Stimulated activated naive CD4-positive, alpha-beta T cell treated with Interleukin-2 at 50 U/mL for 16 hours (primary cell): ENCODE measurements at places on chromosomes 16 and 17.

DNA sequence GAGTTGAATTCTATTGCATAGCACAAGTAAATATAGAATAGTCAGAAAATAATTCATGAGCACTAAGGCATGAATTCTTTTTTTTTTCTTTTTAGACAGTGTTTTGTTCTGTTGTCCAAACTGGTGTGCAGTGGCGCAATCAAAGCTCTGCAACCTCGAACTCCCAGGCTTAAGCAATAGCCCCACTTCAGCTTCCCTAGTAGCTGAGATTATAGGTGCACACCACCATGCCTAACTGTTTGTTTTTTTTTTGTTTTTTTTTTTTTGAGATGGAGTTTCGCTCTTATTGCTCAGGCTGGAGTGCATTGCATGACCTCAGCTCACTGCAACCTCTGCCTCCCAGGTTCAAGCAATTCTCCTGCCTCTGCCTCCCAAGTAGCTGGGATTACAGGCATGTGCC, 16.6 kb downstream of the TUBD1 start:
- DNase-seq: no peak

DNA sequence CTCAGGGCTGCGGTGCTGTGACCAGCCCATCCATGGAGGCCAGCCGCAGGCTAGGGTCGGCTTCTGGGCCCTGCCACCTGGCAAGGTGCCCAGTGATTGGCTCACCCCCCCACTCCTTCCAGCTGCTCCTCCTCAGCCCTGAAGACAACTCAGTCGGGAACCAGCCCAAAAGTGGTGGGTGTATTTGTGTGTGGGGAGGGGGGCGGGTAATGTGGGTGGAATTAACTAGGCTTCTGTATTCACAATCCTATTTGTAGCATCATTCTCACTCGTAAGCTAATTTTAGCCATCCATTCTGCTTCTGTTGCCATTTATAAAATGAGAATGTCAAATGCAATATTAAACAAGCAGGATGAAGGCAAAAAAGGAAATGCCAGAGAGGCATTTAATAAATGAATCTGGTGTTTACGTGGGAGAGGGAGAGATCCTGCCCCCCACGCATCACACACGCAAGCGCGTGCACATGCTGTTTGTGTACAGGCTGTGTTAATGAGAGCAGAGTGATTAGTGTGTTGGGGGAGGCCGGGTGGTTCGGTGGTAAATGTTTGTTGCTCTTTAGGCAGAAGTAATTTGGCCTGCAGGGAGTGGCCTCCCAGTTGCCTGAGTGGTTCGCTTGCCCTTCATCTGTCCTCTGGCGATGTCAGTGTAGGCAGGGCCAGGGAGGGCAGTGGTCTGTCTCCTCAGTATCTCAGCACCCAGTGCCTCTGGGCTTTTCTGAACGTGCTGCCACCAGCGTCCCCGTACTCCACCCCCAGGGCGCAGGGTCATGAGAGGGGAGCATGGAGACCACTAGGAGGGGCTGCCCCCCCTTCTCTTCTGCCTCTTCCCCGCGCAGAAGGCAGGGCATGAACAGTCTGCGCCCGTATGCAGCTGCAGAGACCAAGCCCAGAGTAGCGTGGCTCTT, 140.1 kb downstream of the CCDC182 start:
- no peak for DNase-seq

DNA sequence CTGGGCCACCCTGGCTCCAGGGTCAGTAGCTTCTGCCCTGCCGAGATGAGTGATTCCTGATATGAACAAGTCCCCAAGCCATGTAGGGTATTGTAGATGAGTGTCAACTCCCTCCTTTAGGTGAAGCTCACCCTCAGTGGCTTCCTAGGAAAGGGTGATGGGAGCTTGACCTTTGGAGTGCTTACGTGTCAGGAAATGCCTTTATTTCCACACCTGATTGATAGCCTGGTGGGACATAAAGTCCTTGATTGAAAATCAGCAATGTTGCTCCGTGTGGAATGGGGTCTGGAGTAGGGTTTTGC, 58.4 kb downstream of the USP43 start:
- DNase-seq: no peak

DNA sequence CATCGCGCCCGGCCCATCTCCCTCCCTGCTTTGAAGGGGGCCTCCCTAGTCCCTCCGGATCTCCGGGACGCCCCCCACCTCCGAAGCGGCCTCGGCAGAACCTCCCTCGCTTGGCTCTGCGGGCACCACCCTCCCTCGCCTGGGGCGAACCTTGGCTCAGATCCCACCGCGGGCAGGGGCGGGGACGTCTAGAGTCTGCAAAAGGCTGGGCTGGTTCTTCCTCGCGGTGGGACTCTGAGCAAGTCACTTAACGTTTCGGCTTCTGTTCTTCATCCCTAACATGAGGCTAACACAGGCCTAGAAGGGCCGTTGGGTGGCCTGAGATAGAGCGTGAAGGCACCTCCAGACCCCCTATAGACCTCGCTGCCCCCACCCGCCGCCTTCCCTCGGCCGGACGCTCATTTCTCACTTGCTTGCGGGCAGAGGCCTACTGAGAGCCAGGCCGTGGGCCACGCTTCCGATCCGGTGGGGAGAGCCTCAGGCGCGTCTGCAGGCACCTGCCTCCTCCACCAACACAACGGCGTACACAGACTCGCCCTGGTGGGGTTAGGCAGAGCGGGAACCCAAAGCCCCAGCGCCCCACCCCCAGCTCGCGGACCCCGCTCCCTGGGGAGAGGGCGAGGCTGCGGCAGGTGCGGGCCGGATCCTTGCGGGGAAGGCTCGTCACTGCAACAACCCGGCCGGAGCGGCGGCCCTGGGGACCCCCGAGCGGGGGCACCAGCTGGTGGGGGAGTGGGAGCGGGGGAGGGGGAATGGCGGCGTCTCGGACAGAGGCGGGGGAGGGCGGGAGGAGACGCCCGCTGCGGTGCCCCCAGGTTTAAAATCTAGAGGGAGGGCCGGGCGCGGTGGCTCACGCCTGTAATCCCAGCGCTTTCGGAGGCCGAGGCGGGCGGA, 5.4 kb downstream of the MYO1C start:
- DNase-seq: peak; percentile 81

DNA sequence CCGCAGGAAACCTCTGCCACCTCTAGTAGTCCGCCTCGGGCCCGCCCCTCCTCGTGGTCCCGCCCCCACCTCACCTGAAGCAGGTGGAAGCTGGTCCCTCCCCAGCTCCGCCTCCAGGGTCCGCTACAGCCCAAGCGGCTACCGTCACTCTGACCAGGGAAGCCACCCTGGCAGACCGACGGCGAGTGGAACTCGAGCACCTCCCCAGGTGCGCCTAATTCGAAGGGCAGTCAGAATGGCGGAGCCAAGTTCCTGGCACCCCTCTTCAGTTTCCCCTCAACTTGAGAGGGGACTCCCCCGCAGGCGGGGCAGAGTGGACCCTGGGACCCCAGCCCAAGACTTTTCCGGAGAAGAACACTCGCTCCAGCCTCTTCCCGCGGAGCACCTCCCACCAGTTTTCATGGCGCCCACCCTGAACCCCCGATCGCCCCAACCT, 507 bp downstream of the FHOD1 start:
- peak; percentile 53 for DNase-seq

- no peak for DNase-seq
These were observed 1.9 kb upstream of the PITPNM3 start for GRCh38 chr17:6558276-6558675.

DNA sequence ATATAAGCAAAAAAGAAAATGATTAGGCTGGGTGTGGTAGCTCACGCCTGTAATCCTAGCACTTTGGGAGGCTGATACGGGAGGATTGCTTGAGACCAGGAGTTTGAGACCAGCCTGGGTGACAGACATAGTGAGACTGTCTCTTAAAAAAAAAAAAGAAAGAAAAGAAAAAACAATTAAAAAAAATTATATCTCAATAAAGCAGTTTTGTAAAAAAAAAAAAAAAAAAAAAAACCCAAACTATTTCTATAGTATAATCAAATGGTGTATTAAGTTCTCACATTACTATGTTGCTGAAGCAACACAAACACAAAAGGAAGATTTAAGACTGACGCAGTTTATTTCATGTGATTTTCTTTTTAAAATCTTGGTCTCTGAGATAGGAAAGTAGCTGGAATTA, 140.5 kb downstream of the TRIM37 start:
- no peak for DNase-seq

DNA sequence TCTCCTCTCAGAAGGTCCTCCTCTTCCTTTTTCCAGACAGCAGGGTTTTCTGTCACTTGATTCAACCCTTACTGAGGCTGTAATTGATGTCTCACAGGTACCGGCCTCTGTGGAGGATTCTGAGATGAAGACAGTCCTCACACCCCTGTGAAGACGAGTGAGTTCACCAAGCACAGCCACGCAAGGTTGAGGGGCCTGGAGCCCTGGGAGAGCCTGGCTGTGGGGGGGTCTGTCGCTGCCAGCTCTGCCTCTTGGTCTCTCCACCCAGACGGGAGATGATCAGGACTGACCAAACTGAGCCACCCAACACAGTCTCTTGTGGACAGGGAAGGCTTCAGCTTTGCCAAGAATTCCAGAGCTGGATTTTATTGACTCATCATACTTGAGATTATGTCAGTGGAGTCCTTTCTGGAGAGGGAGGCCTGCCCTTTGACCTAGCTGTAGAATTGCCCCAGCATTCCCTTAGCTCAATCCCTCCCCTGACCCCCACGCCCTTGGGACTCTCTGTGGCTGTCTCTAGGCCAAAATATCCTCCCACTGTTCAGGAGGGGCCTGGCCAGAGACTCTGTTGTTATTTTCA, 51.1 kb upstream of the CRHR1 start:
- DNase-seq: no peak
